Activated T-helper 2 cell treated with anti-CD3 and anti-CD28 coated beads, Interferon-gamma antibody, Interleukin-2, Interleukin-4, amounts not matched to agents 10 μg/mL and 5 μg/mL and 100 μg/mL, durations not matched to agents 14 hours and 24 hours and 36 hours (primary cell): ENCODE measurements at places on chromosomes 13 and 19. TPM values are rescaled to one million over a fixed set of nuclear protein-coding genes. Genes with fewer than 3 reads are reported as not detected.

GRCh38 chr19:780935-781334 is 16.3 kb upstream of the PTBP1 start:
- no peak for DNase-seq

- no peak for DNase-seq
Measured at GRCh38 chr13:80931766-80932165, 590.8 kb upstream of the SPRY2 start.

GRCh38 chr13:102693250-102693649 is 1.6 kb downstream of the METTL21C start:
- DNase-seq, result no peak

- no peak for DNase-seq
Measured at GRCh38 chr19:7507884-7508283, 8.0 kb upstream of the ZNF358 start.

DNA sequence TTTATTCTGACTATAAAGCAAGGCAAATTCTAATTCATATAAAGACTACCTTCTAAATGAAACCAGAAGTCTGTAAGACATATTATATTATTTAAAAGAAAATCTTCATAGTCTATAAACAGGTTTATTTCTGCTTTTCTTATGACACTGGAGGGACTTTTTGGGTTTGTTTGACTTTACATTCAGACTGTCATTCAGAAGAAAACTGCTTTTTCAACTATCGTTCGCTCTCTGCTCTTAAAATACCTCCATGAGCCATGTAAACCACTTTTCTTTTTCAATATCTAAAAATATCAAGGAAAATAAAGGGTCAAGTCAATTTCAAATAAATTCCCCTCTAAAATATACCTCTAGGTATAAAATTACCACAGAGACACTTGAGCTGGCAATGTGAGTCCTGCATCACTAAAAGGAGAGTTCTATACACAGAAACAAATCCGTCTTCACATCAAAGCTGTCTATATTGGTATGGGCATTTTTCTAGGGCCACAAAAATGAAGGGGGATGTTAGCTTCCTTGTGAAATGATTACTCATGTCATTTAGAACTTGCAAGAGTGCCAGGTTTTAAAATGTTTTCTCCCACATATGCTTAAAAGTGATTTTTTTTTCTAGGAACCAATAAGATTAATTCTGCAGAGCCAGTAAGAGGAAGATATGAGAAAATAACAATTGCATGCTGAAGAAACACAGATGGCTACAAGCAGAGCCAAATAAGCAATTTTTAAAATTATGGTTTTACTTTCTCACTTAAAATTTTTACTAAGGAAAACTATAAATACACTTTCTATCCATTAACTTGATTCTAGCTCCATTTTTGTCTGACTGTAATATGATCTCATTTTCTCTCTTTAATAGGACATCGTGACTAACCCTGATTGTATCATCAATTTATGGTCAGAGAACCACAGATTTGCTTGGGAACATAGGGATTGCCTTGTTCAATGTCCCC is 181.8 kb downstream of the TBC1D4 start:
- DNase-seq, result no peak

- no peak for DNase-seq
Measured at GRCh38 chr13:114203536-114203935, 24.5 kb downstream of the CFAP97D2 start.

The SELENOV gene
- not detected in 2 replicates for total RNA-seq

The DPF1 gene
- 3.2 and 3.4 TPM in 2 replicates for total RNA-seq

DNA sequence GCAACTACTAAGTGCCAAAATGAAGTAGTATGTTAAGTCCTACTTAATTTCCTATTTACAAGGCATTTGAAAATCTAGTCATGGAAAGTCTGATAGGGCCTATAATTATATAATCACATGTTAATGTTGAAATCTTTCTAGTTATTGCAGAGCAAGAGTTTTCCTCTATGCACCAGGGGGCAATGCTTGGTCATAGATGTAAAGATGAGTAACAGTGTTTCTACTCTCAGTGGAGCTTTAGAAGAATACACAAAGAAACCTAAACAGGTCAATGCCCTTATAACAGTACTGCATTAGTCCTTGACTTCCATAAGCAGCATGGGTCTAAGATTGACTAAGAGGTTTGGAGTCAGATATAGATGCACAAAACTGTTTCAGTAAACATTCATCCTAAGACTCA is 218.7 kb downstream of the KCTD12 start:
- DNase-seq, result no peak

The ADGRE2 gene
- total RNA-seq, result 2.7 and 3.6 TPM in 2 replicates

DNA sequence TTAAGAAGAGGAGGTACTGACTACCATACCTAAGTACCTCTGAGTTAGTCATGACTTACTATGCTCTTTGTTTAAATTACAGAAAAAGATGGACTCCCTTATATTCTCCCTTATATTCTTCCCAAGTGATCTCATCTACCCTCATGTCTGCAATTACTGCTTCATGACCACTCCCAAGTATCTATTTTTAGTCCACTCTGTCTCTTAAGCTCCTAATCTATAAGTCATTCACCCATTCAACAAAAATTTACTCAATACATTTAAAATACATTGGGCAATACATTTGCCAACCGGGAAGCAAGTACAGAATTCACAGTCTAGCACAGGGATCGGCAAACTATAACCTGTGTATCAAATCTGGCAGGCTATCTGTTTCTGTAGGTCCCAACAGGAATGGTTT is 42.6 kb downstream of the KPNA3 start:
- DNase-seq, result no peak

The PSG5 gene
- total RNA-seq, result not detected in 2 replicates

The FPR3 gene
- not detected in 2 replicates for total RNA-seq

- DNase-seq, result no peak
Measured at GRCh38 chr13:52775511-52775910, 35.9 kb upstream of the CNMD start.

- no peak for DNase-seq
Measured at GRCh38 chr13:110421061-110421460, 114.0 kb downstream of the COL4A2 start.

DNA sequence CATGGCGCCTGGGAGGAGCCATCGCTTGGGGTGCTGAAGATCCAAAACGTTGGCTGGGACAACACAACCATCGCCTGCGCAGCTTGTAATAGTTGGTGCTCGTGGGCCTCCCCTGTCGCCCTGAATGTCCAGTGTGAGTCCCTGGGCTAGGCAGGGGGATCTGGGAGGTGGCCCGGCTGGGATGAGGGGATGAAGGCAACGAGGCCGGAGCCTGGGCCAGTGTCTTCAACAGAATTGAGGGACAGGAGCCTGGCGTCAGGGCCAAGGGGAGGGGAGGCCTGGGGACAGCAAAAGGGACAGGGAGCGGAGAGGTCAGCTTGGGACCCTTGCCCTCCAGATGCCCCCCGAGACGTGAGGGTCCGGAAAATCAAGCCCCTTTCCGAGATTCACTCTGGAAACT is 6.7 kb upstream of the FFAR1 start:
- DNase-seq, result no peak

The ZNF221 gene
- total RNA-seq, result 0.92 and 1.4 TPM in 2 replicates

DNA sequence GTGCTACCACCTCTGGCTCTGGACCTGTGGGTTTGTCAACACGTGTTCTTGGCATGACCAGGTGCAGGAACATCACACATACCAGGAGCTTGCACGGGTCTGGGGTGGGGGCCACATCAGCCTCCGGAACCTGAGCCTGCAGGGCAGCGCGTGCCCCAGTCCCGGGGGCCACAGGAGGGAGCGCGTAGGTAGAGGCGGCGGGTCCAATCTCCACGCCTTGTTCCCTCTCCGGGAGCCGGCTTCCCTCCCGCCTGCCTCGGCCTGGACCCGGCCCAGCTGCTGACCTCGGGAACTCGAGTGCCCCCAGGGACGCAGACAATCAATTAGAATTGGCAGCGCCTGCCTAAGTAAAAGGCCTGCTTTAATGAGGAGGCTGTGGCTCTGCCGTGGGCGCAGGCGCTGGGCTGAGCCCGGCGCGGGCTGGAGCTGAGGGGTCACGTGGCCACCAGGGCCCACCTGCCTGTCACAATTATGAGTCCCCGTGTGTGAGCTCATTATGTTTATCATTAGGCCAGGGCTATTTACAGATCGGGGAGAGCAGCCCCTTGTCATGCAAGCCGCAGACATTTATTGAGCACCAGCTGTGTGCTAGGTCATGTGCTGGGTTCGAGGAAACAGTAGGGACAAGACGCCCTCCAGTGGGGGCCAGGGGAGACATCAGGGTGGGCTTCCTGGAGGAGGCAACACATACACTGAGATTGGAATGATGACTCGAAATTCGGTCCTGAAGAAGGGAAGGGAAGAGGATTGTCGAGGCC is 32.2 kb upstream of the TNFAIP8L1 start:
- DNase-seq, result no peak

DNA sequence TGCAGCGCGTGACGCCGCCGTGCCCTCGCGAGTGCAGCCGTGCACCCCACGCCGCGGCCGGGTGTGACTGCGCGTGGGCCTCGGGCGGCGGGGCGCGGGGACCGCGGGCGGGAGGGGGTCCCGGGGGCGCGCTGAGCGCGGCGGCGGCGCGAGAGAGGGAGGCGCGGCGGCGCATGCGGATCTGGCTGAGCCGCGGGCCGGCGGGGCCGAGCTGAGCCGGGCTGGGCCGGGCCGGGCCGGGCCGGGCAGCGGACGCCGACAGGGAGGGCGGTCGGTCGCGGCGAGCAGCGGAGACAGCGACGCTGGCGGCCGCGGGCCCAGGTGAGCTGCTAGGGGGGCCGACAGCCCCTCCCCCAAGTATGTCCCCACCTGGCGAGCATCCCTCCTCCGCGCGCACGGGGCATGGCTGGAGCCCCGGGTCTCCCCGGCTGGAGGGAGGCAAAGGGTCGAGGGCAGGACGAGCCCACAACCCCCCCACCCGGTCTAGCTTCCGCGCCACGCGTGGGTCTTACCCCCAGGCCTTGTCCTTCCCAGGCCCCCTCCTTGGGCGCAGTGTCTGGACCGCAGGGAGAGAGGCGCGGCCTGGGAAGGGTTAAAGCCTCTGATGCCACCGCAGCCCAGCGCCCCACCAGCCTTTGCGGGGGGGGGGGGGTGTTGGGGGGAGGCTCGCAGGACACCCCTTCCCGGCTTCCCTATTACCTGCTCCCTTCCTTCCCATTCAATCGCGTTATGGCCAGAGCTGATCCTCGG is at the start of gene SPTBN4:
Gene SPTBN4, plus strand, starts transcription at position 17 of the 750 bp plus-strand sequence. CDS start 5,621 bp downstream, outside the sequence.
- DNase-seq, result no peak

GRCh38 chr19:32450217-32450616 is 44.6 kb downstream of the DPY19L3 start:
- DNase-seq, result no peak

The FFAR1 gene
- total RNA-seq, result 0.09 and 0.21 TPM in 2 replicates

DNA sequence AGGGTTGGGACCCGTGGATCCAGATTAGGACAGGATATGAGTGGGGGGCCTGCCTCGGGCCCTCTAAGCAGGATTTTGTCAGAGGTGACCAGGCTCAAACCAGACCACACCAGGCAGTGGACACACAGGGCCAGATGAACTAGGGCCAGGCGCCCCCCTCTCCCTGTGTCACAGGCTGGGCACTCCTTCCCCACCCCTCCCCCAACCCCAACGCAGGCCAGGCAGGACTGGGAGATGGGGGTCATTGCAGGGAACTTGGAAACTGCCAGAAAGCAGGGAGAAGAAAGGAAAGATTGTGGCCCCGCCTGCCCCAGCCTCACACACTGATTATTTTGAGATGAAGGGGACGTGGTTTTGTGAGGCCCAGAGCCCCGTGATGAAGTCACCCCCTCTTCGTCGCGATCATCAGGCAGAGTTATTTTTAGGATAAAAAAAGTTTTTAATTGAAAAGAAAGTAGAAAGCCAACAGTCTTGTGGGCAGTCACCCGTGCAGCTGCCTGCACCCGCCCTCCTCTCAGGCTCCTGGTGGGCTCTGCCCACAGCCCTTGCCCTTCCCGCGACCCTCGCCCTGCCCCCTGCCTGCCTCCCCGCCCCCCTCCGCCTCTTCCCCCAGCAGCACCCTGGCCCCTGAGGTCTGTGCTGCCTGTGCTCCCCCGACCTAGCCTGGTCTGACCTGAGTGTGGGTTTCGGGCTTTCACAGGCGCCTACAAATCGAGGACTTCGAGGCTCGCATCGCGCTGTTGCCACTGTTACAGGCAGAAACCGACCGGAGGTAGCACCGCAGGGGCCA is 1.9 kb upstream of the YJEFN3 start:
- no peak for DNase-seq

DNA sequence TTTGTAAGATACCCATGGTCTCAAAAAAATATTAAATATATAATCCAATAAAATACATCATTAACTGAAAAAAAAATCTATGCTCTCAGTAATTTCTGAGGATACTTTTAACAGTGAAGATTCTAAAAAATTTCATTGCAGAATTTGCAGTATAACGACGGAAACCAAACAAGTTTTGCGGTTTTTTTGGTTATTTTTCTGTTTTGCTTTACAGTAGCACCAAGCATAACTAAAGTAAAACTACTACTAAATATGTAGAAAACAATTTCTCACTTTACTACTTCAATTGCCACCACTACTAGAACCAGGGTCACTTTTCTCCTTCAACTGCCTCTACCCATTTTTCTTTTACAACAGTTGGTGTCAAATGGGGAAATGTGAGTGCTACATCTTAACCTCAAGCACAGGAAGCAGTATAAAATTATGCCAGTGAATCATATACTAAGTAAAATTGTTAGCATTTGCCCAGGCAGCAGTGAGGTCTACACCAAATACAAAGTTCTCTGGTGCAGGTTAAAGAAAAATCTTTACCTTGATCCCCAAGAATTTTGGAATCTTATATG is 24.1 kb downstream of the MICU2 start:
- no peak for DNase-seq

GRCh38 chr13:48901781-48902180 is 73.9 kb upstream of the FNDC3A start:
- no peak for DNase-seq

GRCh38 chr13:102550507-102550906 is 46.3 kb upstream of the TPP2 start:
- no peak for DNase-seq

The ZNF329 gene
- total RNA-seq, result 2.0 and 2.1 TPM in 2 replicates

DNA sequence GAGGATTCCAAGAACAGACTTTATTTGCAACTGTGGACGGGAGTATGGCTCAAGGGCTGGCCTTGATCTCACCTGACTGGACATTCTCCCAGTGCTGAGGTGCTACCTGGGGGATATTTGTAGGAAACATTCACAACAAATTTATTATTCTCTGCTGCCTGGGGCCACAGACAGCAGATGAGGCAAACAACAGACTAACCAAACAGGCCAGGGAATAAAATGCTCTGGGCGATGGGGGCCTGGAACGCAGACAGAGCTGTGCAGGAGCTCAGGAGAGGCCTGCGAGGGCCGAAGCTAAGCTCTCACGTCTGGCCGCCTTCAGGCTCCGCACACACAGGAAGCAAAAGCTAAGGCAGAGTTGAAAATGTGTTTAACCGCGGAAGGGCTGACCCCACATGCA is 7.8 kb downstream of the PLPP2 start:
- no peak for DNase-seq

DNA sequence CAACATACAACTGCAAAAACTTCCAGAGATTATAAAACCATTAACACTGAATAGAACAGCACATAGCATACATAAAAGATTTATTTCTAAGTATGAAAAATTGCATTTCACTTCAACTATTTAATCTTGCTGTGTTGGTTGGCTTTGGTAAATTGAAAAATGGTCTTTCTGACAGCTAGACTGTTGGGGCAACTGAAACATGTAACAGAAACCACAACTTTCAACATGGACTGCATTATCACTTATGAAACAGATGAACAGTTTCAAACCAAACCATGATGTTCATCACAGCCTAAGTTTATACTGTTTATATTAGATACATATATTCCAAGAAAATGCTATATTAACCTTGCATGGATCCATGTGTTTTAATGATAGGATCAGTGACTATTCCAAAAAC is 324.1 kb upstream of the PCDH9 start:
- DNase-seq, result no peak
